NCI-H2107 (cell line): ENCODE measurements at places on chromosomes 6 and 20.
A peak's percentile ranks its signal among the peaks of the same experiment; 100 is the strongest.

DNA sequence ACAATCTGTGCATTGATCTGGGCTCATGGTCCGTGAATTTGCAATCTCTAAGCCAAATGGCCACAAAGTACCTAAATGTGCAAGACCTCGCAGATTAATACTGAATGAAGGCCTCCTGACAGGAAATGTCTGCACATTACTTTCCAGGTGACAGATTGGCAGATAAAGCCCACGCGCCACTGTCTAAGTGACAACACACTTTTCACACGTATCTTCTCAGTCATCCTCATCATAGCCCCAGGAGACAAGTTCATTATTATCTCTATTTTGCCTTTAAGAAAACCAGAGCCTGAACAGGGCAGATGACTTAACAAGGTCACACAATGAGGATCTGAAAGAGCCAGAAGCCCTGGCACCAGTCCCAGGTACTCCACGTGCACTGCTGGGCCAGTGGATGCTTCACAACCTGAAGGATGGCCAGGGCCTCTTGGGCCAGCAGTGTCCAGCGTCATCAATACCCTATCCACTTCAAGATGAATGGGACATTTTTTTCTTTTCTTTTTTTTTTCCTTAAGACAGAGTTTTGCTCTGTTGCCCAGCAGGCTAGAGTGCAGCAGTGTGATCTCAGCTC lies 266.3 kb downstream of the PTPRT start:
- no peak for DNase-seq

DNA sequence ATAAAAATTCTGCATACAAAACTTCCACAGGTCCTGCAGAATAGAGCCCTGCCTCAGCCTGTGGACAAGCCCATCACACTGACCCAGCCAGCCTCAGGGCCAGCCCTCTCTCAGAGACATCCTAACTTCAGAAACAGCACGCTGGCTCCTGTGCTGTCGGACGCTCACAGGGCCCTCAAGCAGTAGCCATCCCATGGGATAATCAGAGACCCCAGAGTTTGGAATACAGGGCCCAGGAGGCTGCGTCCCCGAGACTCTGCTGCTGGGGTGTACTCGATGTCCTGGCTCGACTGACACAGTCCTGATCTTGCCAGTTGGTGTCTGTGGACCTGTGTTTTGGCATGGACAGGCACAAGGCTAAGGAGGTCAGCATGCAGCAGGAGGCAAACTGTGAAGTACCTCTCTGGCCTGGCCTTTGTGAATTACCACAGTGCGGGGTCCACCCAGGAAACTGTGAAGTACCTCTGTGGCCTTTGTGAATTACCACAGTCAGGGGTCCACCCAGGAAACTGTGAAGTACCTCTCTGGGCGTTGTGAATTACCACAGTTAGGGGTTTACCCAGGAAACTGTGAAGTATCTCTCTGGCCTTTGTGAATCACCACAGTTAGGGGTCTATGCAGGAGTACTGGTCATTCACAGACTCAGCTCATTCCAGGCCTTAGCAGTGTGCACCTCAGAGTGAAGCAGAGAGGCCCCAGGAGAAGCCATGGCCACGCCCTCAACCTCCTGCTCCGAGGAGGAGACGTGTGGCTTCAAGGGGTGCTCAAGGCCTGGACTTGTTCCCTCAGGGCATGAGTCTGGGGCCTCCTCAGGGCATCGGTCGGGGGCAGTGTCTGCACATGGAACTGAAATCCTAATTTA lies 212.4 kb downstream of the SYNDIG1 start:
- no peak for DNase-seq

DNA sequence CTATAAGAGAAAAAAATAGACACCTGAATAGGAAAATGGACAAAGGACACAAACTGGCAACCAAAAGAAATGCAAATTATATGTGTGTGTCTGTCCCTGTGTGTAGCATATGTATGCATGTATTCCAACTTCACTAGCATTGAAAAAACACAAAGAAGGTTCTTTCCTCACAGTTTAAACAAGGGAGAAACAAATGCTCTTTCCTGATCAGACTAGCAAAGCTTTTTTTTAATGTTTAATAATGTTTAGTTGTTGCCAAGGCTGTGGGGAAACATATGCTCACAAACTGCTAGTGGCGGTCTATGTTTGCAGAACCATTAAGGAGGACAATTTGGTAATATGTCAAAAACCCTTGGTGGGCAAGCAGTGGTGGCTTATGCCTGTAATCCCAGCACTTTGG lies 22.4 kb downstream of the SMLR1 start:
- no peak for DNase-seq

- DNase-seq = no peak
Measured at GRCh38 chr6:30705620-30706019, 11.5 kb downstream of the MDC1 start.

GRCh38 chr20:48558906-48559305 lies 268.9 kb downstream of the PREX1 start:
- DNase-seq = no peak

DNA sequence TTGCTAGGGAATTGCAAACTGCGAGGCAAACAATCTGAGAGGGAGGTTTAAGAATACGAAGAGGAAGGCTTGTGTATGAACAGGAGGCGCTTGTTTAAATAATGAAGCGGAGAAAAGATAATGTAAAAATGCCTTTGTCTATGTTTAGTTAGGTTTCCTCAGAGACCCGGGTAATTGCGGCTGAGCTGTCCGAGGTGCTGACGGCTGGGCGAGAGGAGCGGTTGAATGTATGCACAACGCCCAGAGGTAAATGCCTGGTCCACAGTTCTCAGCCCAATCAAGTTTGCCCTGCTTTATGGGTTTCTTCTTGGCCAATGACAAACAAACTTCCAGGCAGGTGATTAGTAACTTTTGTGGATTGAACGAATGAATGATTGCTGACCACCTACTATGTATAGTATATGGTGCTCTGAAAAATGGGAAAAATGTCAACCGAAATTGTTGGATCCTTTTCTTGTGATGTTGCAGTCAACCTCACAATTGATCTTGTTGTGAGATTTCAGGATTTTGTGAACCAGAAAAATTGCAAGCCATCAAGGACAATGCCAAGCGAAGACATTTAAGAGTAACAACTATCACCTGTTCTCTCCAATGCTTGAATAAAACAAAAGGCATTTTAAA lies 38.3 kb upstream of the SLC32A1 start:
- DNase-seq = no peak

DNA sequence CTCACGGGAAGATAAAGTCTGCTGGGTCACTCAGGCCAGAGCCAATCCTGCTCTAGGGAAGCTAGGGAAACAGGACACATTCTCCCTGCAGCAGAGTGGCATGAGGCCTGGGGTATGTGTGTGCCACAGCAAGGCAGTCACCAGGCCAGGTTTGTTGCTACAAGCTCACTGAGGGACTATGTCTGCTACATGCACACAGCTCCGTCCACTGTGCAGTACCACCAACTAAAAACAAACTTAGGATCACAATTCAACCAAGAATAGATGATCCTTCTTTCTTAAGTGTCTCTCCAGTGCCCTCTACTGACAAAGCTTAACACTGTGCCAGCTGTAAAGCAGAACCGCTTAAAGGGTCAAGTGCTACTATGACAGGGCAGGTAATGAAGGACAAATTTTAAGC lies 192.5 kb downstream of the PTPRK start:
- no peak for DNase-seq

GRCh38 chr20:33338467-33339258 lies 55.6 kb downstream of the BPIFB1 start:
- DNase-seq = no peak

- DNase-seq = peak; percentile 34
Measured at GRCh38 chr20:3172933-3173609, at the start of gene LZTS3. Gene LZTS3, minus strand, starts transcription at chr20:3173549. Its CDS starts 6,386 bp downstream, at chr20:3167163.

DNA sequence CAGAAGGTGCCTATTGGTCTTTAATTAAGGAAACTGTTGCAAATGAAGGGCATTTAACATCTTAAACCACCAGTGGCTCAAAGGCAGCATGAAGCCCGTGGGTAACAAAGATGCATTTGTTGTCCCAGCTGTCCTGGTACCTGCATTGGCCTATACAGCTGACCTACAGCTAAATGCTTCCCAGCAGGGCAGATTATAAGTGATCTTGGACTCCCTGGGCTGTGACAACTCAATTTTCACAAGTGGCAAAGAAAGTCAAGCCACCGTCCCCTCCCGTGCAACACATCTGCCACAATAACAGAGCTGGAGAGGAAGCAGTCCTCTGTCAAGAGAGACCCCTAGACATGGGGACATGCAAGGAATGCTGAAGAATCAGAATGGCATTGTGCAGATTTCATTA lies 31.5 kb upstream of the EDN3 start:
- no peak for DNase-seq

GRCh38 chr6:145559836-145560235 lies 175.5 kb downstream of the EPM2A start:
- DNase-seq = no peak

- no peak for DNase-seq
Measured at GRCh38 chr6:39608652-39609345, 116.4 kb downstream of the KIF6 start.
